ENCODE measurements at places on chromosomes 6 and 20.
A peak's percentile ranks its signal among the peaks of the same experiment; 100 is the strongest.

GRCh38 chr6:15259766-15260098 lies 13.9 kb downstream of the JARID2 start:
- no peak for DNase-seq

DNA sequence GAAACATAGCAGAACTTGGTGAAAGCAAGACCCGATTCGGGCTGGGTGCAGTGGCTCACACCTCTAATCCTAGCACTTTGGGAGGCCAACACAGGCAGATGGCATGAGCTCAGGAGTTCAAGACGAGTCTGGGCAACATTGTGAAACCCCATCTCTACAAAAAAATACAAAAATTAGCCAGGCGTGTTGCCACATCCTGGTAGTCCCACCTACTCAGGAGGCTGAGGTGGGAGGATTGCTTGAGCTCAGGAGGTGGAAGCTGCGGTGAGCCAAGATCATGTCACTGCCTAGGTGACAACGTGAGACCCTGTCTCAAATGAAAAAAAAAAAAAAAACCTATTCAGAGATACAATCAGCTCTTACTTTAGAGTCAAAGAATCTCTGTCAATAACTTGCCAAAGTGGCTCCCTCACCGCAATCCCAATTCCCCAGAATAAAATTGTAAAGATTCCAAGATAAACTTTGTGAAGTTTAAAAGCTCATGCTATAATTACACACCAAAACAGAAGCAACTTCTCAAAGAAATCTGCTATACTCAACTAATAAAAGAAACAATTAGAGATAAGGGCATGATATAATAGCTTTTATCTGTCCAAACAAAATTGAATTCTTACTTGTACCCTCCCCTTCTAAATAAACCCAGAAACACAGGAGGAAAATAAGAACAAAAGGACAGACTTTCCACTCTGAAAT lies 33.6 kb downstream of the CDK19 start:
- no peak for DNase-seq

- no peak for DNase-seq
Observed at GRCh38 chr6:142713959-142714358, 231.0 kb downstream of the HIVEP2 start.

GRCh38 chr20:45935416-45936046 lies 1.0 kb downstream of the PCIF1 start:
- no peak for DNase-seq

GRCh38 chr20:33521461-33521860 lies 31.6 kb downstream of the CBFA2T2 start:
- peak; percentile 97 for DNase-seq

- no peak for DNase-seq
Observed at GRCh38 chr6:13854716-13855250, 40.4 kb upstream of the MCUR1 start.

DNA sequence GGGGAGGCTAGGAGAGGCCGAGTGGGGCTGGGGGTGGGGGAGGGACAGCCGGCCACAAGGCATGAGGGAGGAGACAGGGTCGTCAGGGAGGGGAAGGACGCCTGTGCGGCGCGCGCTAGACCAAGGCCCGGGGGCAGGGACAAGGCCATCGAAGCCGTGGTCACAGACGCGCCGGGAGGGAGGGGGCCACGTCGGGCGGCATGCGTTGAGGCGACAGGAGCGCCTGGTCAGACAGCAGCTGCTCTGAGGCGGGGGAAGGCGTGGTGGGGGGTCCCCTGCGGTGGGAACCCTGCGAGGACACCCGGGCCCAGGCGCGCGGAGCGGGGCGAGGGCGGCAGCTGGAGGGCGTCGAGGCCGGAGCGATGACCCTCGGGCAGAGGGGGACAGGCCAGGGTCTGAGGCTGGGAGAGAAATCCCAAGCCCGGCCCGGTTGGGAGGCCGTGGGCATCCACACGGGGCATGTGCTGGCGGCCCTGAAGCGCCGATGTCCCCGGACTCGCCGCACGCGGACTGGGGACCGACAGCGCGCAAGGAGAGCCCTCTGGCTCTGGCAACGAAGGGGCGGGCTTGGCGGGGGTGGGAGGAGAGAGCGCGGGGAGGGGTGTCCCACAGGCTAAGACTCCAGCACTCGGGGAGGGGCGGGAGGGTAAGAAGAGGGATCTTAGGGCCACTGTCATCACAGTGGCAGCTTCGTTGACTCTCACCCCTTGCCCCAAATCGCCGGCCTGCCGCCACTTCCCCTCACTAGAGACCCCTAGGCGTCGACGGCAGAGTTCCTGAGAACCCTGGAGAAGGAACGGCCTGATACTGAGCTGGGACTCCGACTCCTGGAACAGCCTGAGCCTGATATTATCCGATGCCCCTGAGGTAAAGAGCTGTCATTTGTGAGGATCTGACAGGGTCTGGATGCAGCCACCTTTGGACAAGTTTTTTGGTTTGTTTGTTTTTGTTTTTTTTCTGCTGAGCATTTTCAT lies 5.0 kb downstream of the TMEM239 start:
- no peak for DNase-seq

- DNase-seq: no peak
Observed at GRCh38 chr6:150426198-150426597, 57.4 kb downstream of the IYD start.

GRCh38 chr20:62054451-62054953 lies 11.2 kb downstream of the TAF4 start:
- no peak for DNase-seq

- DNase-seq: no peak
Observed at GRCh38 chr6:109117346-109118035, 22.2 kb downstream of the CEP57L1 start.

GRCh38 chr6:19892260-19892659 lies 55.1 kb downstream of the ID4 start:
- peak; percentile 19 for DNase-seq

GRCh38 chr6:13836170-13836569 lies 21.8 kb upstream of the MCUR1 start:
- no peak for DNase-seq

- DNase-seq: no peak
Observed at GRCh38 chr6:113825781-113826180, 31.4 kb upstream of the MARCKS start.
